ENCODE measurements at places on chromosomes 5 and 9.

GRCh38 chr9:112774006-112774996, 23.7 kb downstream of the SNX30 start:
- DNase-seq = no peak

DNA sequence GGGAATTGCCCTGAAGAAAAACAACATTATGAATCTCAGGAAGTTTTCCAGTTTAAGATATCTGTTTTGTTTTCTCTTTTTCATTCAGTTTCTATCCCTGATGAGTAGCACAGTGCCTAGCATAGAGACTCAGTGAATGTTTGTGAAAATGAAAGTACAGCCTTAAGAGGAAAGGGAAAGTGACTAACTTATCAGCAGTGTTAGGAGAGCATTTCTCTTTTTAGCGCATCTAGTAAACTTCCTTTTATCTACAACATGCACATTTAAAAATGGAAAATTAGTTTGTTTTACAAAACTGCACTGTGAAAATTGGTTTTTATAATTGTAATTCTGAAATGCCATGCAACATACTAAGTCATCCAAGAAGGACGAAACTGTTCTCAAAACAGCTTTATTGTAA, 110.8 kb downstream of the SMARCA2 start:
- DNase-seq = no peak

GRCh38 chr5:97193355-97193688, 10.3 kb upstream of the RIOK2 start:
- DNase-seq = no peak

DNA sequence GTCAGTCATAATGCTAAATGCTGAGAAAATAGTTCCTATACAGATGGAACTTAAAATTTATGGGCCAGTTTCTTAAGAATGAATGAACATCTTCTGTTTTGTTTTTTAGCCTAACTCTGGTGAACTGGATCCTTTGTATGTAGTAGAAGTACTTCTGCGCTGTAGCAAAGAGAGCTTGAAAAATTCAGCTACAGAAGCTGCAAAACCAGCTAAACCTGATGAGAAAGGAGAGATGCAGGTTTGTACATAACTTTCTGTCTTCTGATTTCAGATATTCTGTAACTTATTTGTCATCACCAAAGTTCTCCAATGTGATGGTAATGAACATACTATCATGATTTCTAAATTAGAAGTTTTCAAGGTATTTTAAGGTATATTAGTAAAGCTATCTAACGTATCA, 80.1 kb downstream of the MTREX start:
- no peak for DNase-seq

DNA sequence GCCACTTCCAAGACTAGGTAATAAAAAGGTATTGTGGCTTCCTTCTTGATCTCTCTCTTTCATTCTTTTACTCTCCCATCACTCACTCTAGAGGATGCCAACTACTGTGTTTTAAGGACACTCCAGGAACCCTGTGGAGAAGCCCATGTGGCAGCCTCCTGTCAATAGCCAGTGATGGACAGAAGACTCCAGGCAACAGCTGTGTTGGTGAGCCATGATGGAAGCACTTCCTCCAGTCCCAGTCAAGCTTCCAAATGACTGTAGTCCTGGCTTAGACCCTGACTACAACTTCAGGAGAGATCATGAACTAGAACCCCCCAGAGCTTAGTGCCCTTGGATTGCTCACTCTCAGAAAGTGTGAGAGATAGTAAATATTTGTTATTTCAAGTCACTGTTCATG, 123.9 kb downstream of the PPP2R2B start:
- DNase-seq = no peak

GRCh38 chr9:71680189-71680980, 87.9 kb downstream of the CEMIP2 start:
- DNase-seq = no peak

DNA sequence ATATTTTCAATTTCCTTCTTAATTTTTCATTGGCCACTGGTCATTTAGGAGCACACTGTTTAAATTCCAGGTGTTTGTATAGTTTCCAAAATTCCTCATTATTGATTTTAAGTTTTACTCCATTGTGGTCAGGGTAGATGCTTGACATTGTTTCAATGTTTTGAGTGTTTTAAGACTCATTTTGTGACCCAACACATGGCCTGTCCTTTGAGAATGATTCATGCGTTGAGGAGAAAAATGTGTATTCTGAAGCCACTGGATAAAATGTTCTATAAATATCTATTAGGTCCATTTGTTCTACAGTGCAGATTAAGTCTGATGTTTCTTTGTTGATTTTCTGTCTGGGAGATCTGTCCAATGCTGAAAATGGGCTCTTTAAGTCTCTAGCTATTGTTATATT, 24.4 kb upstream of the FNIP1 start:
- DNase-seq = no peak

GRCh38 chr9:32665101-32665500, 29.6 kb upstream of the TAF1L start:
- DNase-seq = no peak

- DNase-seq = no peak
Measured at GRCh38 chr9:318646-319045, 104.0 kb downstream of the DOCK8 start.

- no peak for DNase-seq
Measured at GRCh38 chr9:33393581-33393980, 8.8 kb downstream of the AQP7 start.

DNA sequence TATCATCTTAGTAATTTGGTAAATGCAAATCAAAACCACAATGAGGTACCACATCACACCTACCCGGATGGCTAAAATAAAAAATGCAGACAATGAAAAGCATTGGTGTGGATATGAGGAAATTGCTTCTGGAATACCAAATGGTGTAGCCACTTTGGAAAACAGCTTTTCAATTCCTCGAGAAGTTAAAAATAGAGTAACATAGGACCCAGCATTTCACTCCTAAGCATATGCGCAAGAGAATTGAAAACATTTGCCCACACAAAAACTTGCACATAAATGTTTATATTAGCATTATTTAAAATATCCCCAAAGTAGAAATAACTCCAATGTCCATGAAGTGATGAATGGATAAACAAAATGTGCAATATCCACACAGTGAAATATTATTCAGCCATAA, 608.7 kb downstream of the ISL1 start:
- DNase-seq = no peak

GRCh38 chr9:131010482-131011273, 1.7 kb downstream of the LAMC3 start:
- DNase-seq = no peak

DNA sequence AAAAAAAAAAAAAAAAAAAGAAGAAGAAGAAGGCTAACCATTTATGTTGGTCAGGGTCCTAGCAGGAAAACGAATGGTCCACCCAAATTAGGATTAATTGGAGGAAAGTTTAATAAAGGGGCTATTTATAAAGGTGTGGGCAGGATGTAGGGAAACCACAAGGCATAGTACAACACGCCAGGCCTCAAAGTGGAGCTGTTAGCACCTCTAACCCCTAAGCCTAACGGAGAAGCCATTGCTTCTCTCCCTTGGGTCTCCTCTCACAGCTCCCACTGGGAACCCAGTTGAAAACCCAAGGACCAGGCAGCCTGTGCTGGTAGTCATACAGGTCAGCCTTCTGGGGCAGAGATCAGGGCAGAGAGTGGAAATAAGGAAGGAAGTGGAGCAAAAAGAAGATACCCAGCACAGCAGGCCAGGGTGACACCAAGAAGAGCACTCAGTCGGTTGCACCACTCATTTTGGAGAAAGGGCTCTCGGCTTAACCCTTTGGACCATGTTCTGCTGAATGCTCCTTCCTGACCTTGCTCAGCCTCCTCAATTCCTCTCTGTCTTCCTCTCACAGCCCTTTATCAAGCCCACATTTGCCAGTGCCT, 8.8 kb upstream of the GLIPR2 start:
- DNase-seq = no peak

DNA sequence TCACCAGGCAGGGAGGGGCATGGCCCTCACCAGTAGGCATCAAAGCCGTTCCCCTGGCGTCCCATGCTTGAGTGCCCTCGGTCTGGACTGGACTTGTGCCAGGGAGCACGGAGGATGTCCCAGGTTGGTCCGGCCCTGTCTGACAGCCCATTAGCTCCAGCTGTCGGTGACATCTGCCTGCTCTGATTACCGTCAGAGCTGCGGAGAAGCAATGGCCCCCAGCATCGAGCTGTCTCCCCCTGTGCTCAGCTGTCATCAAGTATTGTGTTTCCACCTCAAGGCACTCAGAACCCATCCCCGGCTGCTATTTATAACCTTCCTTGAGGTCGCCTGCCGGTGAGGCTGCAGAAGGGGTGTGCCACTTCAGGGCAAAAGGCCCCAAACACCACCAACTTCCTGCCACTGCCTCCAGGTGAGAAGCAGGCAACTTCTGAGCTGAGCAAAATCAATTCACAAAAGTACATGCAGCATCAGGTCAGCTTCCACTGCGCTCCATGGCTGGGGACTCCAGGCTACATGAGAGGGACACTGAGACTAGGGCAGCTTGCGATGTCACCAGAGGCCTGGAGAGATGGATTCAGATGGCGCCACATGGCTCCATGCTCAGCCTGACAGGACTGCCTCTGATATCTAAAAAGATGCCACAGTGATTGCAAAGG, 142.7 kb downstream of the C5orf15 start:
- no peak for DNase-seq

GRCh38 chr9:114117996-114118830, 19.1 kb upstream of the KIF12 start:
- DNase-seq = no peak

DNA sequence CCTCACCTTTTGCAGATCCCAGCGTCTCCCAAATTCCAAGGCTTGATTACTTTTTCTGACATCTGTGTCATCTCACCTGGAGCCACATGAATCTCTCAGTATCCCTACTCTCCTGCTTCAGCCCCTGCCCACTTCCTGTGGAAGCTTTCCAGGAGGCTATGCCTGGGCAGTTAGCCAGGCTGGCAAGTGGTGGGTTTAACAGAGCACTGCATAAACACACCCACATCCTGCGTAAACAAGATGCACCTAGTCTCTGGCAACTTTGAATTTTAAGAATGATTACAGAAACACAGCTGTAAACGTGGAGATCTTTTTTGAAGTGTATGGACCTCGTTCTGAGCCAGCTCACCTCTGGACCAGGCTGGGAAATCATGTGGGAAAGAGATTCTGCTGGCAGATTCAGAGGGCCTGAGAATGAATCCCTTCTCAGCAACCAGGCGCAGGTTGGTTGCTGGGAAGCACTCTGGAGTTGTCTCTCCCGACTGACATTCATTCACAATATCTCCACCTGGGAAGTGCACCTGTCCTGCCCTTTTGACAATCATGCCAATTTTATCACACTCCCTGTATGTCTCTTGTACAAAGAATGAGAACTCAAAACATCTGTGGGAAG, 55.7 kb upstream of the FANCC start:
- DNase-seq = no peak

GRCh38 chr5:35470866-35471265, 146.8 kb upstream of the SPEF2 start:
- no peak for DNase-seq

DNA sequence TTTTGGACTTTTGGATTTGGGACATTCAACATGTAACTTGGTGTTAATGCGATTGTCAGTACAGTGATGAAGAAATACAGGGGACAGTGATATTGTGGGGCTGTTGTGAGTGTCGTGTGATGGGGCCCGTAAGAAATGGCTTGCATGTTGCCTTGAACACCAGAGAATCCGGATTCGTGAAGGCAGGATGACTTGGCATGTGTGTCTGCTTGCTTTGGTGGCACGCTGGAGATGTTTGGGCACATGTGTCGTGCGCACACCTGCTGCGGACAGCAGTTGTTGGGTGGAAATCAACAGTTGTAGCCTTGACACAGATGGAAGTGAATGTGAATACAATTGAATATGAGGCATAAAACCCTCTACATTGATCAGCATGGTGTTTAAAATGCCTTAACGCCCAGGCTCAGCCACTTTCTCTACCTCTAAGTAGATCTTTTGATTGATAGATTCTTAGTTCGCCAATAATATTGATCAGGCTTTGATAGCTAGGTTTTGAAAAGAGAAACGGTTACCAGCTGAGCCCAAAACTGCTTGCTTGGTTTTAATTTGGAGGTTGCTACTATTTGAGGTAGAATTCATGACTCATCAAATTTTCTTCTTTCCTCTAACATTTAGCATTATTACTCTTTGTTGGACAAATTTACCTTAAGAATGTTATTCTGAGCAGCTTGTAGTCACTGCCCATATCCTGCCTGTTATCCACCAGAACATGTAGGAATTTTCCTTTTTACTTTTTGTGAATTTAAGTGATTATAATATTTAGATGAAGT, 94.4 kb downstream of the TRIO start:
- no peak for DNase-seq

DNA sequence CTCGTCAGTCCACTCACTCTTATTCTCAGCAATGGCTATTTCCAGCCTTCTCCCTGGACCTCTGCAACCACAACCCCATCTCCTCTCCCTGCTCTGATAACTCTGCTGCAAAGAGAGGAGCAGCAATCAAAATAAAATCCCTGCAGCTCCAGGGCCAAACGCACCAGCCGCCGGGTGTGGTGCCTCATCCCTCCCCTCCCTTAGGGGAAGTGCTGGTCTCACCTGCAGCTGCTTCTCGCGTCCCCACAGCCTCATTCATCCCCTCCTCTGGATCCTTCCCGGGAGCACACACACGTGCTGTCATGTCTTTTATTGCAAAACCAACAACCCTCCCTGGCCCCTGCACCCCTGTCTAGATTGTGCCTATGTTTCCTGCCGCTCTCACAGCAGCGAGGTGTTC, 77.8 kb downstream of the TENT4A start:
- no peak for DNase-seq

GRCh38 chr9:130276121-130276520, 10.6 kb downstream of the HMCN2 start:
- DNase-seq = no peak

DNA sequence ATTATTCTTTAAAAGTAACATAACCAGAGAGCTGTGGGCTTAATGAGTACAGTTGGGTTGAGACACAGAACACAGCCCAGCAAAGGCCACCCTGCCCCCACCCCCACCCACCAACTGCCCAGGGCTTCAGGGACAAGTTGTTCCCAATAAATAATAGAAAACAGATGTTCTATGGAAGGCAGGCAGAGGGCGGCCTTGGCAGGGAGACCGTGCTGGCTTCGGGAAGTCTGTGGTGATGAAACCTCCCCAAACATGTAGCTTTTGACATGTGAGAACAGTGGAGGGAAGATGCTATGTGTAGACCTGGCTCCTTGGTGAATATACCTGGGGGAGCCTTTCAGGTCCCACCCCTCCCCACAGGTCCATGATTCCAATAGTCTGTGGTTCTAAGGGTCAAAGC, 10.0 kb downstream of the TRAF1 start:
- no peak for DNase-seq

DNA sequence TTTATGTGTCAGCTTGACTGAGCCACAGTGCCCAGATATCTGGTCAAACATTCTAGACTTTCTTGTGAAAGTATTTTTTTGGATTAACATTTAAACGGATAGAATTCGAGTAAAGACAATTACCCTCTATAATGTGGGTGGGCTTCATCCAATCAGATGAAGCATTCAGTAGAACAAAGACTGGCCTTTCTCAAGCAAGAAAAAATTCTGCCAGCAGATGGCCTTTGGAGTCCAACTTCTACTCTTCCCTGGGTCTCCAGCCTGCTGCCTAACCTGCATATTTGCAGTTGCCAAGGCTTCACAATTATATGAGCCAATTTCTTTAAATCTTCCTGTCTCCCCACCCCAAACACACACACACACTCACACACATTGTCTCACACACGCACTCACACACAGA, 86.4 kb downstream of the MED10 start:
- DNase-seq = no peak

GRCh38 chr5:1540166-1540565, 16.4 kb upstream of the LPCAT1 start:
- no peak for DNase-seq

- no peak for DNase-seq
Measured at GRCh38 chr9:133199648-133200321, 9.3 kb downstream of the OBP2B start.

Measured in amygdala (tissue), 56 donors.